ENCODE measurements at places on chromosomes 16 and 17. TPM values are rescaled to one million over a fixed set of nuclear protein-coding genes. Genes with fewer than 3 reads are reported as not detected.

DNA sequence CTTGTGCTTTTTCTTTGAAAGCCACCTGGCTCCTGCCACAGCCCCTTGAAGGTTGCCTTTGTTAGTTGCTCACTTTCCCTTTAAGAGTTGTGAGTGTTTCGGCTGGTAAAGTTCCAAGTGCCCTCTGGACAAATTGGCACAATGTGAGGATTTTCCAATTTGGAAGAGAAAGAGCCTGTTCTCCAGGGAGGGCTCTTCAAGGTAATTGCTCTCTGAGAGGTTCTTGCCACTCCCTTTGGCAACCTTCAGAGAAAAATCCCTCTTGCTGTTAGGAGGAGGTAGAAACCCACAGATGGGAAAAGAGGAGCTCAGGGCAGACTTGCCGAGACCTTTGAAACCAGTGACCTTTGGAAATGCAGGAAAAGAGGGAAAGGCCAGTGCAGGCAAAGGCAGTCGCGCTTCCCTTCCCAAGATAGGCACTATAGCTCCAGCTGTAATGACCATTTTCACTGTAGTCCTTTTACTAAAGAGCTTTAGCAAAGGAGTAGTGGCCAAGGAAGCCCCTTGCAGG is 49.0 kb upstream of the AKAP1 start:
- H3K4me1 ChIP-seq = peaks cover 9% of the 10 kb centered on the region
- no peak overlapping the region for H3K4me3 ChIP-seq
- H3K27me3 ChIP-seq = no peaks in the 10 kb centered on the region
- DNase-seq = peak; percentile 80
- no peaks in the 10 kb centered on the region for H3K36me3 ChIP-seq

DNA sequence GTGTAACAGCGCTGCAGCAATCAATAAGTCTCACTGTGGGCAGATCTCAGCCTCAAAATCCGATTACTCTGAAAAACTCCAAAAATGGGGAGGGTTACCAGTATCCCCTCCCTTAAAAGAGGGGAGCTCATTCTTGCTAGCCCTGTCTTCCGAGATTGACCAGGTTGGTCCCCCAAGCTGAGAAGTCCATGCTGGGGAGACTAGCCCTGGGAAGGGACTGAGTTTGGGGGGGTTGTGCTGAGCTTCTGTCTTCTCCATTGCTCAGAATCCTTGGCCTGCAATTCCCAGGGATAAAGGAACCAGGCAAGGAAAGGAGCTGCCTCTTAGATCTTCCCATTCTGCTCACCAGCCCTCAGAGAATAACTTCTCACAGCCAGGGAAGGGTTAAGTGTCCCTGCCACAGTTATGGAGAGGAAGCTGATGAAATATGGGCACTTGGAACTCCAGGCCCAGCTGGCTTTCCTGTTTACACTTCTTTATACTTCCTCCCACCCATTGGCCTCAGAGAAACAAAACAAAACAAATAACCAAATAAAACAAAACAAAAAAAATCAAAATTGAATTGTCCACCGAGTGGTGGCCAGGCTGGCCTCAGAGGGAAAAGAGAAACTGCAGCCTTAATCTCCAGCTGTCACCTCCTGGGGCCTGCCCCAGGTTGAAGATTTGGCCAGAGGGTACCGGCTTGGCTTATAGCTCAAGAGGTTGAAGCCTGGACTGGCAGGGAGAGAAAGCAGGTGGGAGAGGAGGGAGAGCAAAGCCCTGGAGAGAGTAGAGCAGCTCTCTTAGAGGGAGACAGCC is 2.6 kb downstream of the HOXB3 start:
- DNase-seq = no peak
- H3K4me1 ChIP-seq = peaks cover 83% of the 10 kb centered on the region
- no peaks in the 10 kb centered on the region for H3K36me3 ChIP-seq
- H3K27ac ChIP-seq = peak overlapping the region; percentile 95

DNA sequence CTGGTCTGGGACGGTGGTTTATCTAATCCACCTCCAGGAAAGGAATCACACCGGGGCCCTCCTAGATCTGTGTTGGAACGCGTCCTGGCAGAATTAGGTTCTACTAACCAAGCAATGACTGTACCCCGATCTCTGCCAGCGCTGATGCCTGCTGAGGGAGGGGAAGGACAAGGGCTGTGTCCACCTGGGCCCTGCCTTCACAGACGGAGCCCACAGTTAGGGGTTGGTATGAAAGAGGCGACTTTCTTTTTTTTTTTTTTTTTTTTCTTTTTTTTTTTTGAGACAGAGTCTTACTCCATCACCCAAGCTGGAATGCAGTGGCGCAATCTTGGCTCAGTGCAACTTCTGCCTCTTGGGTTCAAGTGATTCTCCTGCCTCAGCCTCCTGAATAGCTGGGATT is 9.9 kb upstream of the KRT19 start:
- H3K4me3 ChIP-seq = no peak overlapping the region
- H3K36me3 ChIP-seq = no peaks in the 10 kb centered on the region
- no peaks in the 10 kb centered on the region for H3K27me3 ChIP-seq

GRCh38 chr16:1532771-1533170 is 695 bp upstream of the TMEM204 start:
- peak overlapping the region; percentile 83 for H3K27ac ChIP-seq
- H3K4me3 ChIP-seq = no peak overlapping the region
- peaks cover 15% of the 10 kb centered on the region for H3K4me1 ChIP-seq
- H3K36me3 ChIP-seq = no peaks in the 10 kb centered on the region
- no peaks in the 10 kb centered on the region for H3K27me3 ChIP-seq
- DNase-seq = no peak

- H3K36me3 ChIP-seq = no peaks in the 10 kb centered on the region
- H3K27ac ChIP-seq = no peak overlapping the region
- H3K4me3 ChIP-seq = no peak overlapping the region
- H3K27me3 ChIP-seq = peaks cover 6% of the 10 kb centered on the region
- DNase-seq = no peak
Measured at GRCh38 chr17:28295677-28296578, 23.1 kb upstream of the TMEM97 start.

GRCh38 chr16:55480228-55480655 is 1.2 kb downstream of the MMP2 start:
- peaks cover 13% of the 10 kb centered on the region for H3K4me1 ChIP-seq
- peaks cover 39% of the 10 kb centered on the region for H3K27me3 ChIP-seq
- DNase-seq = peak; percentile 71
- H3K36me3 ChIP-seq = no peaks in the 10 kb centered on the region
- H3K27ac ChIP-seq = peak overlapping the region; percentile 76
- no peak overlapping the region for H3K4me3 ChIP-seq

DNA sequence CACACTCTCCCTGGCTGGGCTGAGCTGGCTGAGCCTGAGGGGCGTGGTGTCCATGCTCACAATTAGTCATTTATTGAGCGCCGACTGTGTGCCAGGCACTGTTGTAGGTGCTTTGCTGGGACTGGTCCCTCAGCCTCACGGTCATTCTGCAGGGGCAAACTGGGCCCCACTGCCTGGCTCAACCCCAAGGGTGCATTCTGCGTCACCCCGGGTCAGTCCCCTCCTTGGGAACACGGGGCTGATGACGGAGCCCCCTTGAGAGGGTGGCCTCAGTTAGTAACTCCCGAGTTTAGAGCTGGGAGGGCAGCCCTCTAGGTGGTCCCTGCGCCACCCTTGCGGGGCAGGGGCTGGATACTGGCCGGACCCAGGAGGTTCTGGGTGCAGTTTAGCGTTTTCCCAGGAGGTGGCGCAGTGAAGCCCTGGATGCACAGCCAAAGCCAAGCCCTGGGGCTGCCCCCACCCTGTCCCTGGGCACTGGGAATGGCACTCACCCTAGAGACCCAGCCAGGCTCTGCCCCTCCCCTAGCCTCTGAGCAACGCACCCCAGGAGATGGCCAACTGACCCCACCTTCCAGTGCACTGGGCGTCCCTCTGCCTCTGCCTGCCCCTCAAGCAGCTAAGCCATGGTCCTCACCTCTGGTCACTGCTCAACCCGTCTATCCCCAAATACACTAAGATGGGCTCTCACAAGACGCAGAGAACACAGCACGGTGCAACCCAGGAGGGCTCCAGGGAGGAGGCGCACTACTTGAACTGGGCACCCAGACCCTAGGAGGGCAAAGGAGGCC is 243.2 kb upstream of the GSE1 start:
- no peaks in the 10 kb centered on the region for H3K27me3 ChIP-seq
- peak; percentile 76 for DNase-seq
- H3K27ac ChIP-seq = peak overlapping the region; percentile 51
- no peak overlapping the region for H3K4me3 ChIP-seq

DNA sequence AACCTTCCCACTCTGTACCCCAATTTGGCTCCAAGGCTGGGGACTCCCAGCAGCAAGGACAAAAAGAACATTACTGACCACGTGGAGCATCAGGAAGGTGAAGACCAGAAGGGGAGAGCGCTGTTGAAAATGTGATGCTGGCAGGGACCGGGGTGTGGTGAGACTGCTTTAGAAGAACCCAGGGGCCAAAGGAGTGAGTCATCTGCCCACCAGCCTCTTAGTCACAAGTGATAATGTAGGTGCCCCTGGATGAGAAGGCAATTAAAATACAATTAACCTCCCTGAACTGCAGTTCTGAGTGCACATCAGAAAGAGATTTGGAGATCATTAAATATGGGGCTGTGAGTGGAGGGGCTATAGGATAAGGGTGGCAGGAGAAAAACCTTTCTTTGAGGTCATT is 366.6 kb upstream of the CCL2 start:
- no peak for DNase-seq
- no peak overlapping the region for H3K27ac ChIP-seq
- H3K4me3 ChIP-seq = no peak overlapping the region
- H3K27me3 ChIP-seq = no peaks in the 10 kb centered on the region

DNA sequence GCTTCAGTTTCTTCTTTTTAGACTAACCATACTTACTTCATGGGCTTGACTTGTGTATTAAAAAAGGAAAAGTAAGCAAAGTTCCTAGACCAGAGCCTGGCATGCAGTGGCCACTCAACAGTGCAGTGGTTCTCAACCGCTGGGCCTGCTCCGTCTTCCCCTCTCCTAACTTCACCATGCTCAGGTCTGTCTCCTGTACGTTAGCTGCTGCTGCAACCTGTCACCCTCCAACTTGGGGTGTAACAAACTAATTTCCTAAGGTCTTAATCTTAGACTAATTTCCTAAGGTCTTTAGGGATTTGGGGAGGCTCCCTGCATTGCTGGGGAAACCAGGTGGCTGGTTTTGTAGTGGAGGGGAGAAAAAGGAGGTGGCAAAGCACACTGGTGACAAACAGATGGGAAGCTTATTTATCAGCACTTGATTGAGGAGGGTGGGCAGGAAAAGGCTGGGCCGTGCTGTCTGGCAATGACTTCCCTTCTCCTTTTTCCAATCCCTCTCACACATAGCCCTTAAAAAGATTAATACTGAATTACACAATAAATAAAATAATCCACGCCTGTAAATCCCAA is 2.2 kb upstream of the ARL4D start:
- no peaks in the 10 kb centered on the region for H3K27me3 ChIP-seq
- DNase-seq = no peak
- no peak overlapping the region for H3K27ac ChIP-seq
- H3K36me3 ChIP-seq = no peaks in the 10 kb centered on the region
- no peak overlapping the region for H3K4me3 ChIP-seq

GRCh38 chr17:69231521-69231920 is 2.9 kb upstream of the ABCA10 start:
- no peaks in the 10 kb centered on the region for H3K27me3 ChIP-seq
- no peak overlapping the region for H3K4me3 ChIP-seq
- H3K27ac ChIP-seq = no peak overlapping the region

GRCh38 chr17:57723427-57724025 is 21.6 kb downstream of the CCDC182 start:
- H3K4me1 ChIP-seq = no peaks in the 10 kb centered on the region
- H3K36me3 ChIP-seq = no peaks in the 10 kb centered on the region
- no peak overlapping the region for H3K27ac ChIP-seq
- no peak overlapping the region for H3K4me3 ChIP-seq

DNA sequence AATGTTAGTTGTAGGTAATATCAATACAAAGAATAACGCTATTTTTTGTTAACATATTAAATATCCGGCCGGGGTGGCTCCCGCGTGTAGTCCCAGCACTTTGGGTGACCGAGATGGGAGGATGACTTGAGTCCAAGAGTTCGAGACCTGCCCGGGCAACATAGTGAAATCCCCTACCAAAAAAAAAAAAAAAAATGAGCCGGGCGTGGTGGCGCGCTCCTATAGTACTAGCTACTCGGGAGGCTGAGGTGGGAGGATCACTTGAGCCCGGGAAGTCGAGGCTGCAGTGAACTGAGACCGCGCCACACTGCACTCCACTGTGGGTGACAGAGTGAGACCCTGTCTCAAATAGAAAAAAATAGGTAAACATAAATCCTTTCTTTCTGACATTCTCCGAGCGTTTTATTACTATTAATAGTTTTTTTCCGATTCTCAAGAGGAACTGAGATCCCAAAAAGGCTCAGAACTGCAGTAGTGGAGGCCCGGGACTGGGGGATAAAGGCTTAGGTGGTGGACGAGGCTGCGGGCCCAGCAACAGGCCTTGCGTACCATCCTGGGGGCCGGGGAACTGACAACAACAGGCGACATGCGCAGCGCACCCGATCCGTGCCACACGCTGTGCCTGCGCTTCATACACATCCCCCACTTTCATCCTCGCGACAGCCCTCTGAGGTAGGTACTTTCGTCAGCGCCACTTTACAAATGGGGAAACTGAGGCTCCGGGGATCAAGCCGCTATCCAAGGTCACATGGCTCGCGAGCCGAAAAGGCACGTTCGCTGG is 919 bp downstream of the N4BP1 start:
- H3K27ac ChIP-seq = peak overlapping the region; percentile 96
- peaks cover 59% of the 10 kb centered on the region for H3K4me1 ChIP-seq
- peak overlapping the region; percentile 98 for H3K4me3 ChIP-seq
- no peaks in the 10 kb centered on the region for H3K36me3 ChIP-seq

DNA sequence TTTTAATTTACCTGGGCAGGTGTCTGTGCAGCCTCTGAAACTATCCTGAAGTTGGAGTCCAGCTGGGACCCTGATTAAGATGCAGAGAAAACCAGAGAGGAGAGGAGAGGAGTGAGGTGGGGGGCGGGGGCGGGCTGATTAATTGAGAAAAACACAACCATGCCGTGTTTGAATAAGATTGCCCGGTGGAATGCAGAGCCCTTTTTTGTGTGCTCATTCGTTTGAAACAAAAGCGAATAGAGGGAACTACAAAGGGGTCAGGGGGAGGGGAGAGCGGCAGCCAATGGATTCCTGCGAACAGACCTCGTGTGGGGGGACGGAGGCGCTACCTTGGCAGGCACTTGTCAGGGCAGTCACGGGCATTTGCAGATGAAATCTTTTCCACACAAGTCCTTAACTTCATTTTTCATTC is 355.8 kb downstream of the SOX9 start:
- H3K27ac ChIP-seq = peak overlapping the region; percentile 78
- no peak overlapping the region for H3K4me3 ChIP-seq
- H3K27me3 ChIP-seq = no peaks in the 10 kb centered on the region
- DNase-seq = no peak

GRCh38 chr17:56641373-56641772 is 47.9 kb downstream of the NOG start:
- no peaks in the 10 kb centered on the region for H3K4me1 ChIP-seq
- no peak for DNase-seq
- H3K27me3 ChIP-seq = peaks cover 9% of the 10 kb centered on the region
- H3K4me3 ChIP-seq = no peak overlapping the region
- H3K36me3 ChIP-seq = no peaks in the 10 kb centered on the region

LRRC37B gene
- total RNA-seq = 34.0 TPM

KRT25 gene
- total RNA-seq = not detected

RHBDL3 gene
- total RNA-seq = not detected

PCGF2 gene
- total RNA-seq = 9.1 TPM

TRPV3 gene
- 5.7 TPM for total RNA-seq

CKLF gene
- total RNA-seq = 25.3 TPM

C17orf78 gene
- not detected for total RNA-seq

CTRB2 gene
- not detected for total RNA-seq

PLEKHM1 gene
- 43.6 TPM for total RNA-seq

CX3CL1 gene
- 1.7 TPM for total RNA-seq

CES1 gene
- total RNA-seq = 23.2 TPM

Measured in transverse colon (tissue), 4 donors.